Subcutaneous preadipocyte (primary cell): ENCODE measurements at places on chromosomes 2 and 18. TPM values are rescaled to one million over a fixed set of nuclear protein-coding genes. Genes with fewer than 3 reads are reported as not detected.

The CDKL4 gene
- 1.2 and 1.5 TPM in 2 replicates for total RNA-seq

The KHK gene
- 1.4 and 1.5 TPM in 2 replicates for total RNA-seq

The TTLL4 gene
- total RNA-seq = 12.1 and 15.1 TPM in 2 replicates

The PUS10 gene
- total RNA-seq = 6.2 and 8.2 TPM in 2 replicates

The REG3G gene
- total RNA-seq = not detected in 2 replicates

The PROM2 gene
- total RNA-seq = 0.20 and 0.37 TPM in 2 replicates

The DSEL gene
- 71.7 and 119 TPM in 2 replicates for total RNA-seq

The OSBPL1A gene
- 46.1 and 48.1 TPM in 2 replicates for total RNA-seq
